Brain microvascular endothelial cell (primary cell): ENCODE measurements at places on chromosomes 6 and 20.

DNA sequence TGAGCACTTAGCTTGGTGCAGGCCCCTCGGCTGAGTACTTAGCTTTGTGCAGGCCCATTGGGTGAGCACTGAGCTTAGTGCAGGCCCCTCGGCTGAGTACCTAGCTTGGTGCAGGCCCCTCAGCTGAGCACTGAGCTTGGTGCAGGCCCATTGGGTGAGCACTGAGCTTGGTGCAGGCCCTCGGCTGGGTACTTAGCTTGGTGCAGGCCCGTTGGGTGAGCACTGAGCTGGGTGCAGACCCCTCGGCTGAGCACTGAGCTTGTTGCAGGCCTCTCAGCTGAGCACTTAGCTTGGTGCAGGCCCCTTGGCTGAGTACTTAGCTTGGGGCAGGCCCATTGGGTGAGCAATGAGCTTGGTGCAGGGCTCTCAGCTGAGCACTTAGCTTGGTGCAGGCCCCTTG, 387.1 kb downstream of the THBS2 start:
- DNase-seq = no peak

- DNase-seq = no peak
Observed at GRCh38 chr20:42502591-42502990, 687.1 kb downstream of the PTPRT start.

DNA sequence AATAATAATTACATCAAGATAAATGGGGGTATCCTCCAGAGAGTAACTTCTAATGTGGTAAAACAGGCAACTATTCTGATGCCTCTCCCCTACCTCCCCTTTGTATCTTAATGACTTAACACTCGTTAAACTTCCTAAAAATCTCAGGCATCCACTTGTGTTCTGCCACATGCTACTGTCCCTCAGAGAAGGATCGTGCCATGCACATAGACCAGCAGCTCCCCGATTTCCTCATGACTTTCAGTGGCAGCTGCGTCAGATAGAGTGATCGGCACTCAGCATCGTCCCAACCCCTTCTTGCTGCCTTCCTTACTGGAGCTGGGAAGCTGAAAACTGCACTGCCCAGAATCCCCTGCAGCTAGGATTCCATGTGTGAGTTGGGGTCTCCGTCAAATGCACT, 32.1 kb downstream of the RIPOR2 start:
- no peak for DNase-seq

GRCh38 chr20:34849778-34850177, 22.9 kb downstream of the GGT7 start:
- no peak for DNase-seq

GRCh38 chr20:10221021-10221420, 2.4 kb downstream of the SNAP25 start:
- no peak for DNase-seq

- peak; percentile 64 for DNase-seq
Observed at GRCh38 chr20:58374906-58375758, 13.9 kb upstream of the VAPB start.

DNA sequence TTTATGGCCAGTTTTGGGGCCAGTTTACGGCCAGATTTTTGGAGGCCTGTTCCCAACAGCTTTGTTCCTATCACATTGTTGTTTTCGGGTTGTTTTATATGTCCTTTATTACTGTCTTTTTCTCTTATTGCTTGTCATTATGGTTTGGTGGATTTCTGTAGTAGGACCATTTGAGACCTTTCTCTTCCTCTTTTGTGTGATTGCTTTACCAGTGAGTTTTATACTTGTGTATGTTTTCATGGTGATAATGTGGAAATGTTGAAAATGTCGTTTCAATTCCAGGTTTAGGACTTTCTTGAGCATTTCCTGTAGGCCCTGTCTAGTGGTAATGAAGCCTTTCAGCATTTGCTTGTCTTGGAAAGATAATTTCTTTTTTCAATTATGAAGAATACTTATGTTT, 17.8 kb downstream of the HLA-B start:
- no peak for DNase-seq

DNA sequence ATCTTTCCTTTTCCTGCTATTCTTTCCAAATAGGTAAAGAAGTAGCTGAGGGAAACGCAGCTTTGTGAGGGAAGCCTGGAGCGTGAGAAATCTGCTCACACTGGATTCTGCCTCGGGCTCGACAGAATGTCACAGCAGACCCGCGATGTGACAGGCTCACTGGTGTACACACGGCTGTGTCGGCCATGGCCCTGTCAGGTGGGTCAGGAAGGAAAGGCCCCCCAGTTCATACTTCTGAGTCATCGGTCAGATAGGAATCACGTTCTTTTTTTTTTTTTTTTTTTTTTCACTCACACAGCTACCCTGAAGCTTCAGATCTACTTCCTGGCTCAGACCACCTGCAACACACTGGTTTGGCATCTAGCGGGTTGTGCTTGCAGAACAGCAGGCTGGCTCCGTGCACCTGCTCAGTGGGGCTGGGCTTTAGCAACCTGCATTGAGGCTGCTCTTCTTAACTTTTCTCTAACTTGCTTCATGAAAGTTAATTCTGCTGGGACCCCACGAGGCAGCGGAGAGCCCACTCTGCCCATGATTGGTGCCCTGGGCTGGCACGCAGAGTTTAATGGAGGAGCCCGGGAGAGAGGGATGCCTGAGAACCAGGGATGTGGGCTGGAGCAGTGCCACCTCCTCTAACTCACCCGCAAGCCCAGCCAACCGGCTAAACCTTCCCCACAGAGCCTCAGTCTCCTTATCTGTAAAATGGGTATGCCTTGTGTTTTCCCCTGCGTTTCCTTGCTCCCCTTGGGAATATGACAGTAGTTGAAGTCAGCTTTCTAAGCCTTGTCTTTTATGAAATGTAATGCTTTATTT, 61.5 kb upstream of the FNDC1 start:
- DNase-seq = no peak
